Substantia nigra (tissue), 51 donors: ENCODE measurements at places on chromosomes 4 and X.

- no peak for DNase-seq
These were observed 50.2 kb downstream of the SMAD1 start for GRCh38 chr4:145531859-145532258.

- DNase-seq: no peak
These were observed 58.6 kb upstream of the P2RY10 start for GRCh38 chrX:78886550-78886949.

GRCh38 chr4:71107726-71108125, 114.3 kb downstream of the DCK start:
- DNase-seq: no peak

DNA sequence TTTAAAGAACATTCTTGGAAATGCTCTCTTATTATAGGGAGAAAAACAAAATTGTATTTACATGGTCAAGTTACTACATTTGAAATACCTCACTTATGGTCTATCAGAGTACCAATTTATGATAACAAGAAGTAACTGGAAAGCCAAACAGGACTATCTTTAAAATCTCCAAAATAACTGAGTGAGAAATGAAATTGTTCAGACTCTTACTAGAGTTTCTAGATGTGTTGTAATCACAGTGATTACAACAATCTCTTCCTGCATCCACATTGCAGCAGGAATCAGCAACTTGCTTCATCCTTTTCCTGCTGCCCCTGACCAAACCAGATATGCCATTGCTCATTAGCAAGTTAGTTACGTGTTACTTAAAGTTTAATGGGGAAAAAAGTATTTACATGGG, 245.2 kb upstream of the SMIM31 start:
- DNase-seq: no peak

DNA sequence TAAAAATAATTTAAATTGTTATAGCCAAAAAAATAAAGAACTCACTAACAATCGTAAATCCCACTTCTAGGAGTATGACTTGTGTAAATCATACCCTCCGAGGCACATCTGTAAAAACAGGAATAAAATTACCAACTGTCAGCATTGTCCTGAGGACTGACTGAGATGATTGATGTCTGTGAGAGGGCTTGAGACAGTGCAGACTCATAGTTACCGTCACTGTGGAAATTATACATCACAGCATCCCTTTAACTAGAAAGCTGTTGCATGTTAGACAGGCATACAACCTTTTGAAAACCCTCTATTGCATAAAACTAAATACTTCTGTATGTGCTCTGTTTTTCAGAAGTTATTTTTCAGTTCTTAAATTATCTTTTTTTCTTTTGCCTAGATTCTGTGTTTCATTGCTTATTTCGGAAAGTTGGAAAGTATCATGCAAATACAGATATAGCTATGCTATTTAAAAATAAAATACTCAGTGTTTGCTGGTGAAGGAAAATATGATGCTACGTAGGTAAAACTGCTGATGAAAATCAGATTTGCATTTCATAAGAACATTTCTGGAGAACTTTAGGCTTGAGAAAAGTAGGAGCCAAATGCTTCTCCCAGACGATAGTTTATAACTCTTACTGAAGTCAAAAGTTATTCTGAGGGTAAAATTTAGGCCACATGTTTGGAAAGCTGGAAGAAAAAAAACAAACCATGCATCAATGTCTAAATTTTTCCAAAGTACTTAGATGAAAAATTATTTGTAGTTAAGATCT, 13.6 kb upstream of the RBPJ start:
- DNase-seq: no peak
